NCI-H1417 (cell line): ENCODE measurements at places on chromosomes 2 and 18.

DNA sequence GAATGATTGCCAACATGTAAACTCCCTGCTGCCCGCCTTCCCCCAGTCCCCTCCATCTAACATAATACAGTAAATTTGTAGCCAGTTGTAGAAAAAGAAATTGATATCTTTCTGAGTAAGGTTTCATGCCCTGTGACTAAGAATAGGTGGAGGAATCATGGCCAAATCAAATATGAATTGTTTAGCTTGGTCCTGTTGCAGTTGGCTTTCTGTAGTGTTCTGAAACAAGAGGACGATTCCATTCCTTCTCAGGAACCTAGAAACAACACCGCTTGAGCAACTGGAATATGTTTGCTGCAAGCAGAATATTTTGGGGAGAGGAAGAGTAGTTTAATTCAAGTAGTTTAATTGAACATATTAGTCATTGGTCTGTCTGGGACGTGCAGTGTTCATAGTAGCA is 7.0 kb upstream of the DRC1 start:
- DNase-seq, result no peak

DNA sequence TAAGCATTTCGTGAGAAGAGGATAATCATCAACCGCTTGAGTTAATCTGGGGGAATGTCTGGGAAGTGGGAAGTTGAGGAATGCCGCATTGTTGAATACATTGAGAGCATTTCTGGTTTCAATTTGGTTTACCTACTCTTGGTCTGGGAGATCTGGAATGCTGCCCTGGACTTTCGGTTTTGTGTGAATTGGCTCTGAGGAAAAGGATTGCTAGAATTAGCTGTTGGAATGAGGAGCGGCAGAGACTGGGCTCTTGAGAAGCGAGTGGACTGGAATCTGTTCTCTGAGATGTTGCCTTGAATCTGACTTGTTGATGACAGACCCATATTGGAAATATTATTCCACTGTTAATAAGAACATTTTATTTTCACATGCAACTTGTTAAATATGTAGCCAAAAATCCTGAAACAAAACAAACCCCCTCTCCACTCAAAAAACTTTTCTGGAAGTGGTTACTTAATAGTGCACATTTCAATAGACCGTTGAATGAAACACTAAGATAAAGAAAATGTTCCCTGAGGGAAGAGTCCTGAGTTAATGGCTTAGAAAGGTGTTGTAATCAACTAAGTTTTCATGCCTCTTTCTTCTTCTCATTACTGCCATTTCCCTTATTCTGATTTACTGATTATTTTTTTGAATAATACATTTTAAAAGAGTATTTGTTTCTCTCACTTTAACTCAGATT is 50.8 kb downstream of the PTPRM start:
- DNase-seq, result no peak

DNA sequence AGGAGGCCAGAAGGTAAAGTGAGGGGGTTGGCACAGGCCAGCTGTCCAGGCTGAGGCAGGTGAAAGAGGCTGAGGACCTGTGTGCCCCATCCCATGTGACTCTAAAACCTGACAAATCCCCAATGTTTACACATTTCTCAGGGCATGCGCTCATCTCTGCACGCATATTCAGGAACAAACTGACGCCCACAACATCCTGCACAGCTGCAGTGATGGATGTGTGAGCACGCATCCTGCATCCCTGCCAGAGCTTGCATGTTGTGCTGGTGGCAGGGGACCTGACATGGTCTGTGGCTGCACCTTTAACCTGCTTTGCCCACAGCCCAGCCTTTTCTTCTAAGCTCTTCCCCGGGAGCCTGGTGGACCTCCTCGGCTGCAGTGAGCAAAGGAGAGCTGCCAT is 83.1 kb downstream of the FBXO15 start:
- DNase-seq, result peak; percentile 75

- no peak for DNase-seq
These were observed 235.4 kb downstream of the TXNL1 start for GRCh38 chr18:56402872-56403516.

GRCh38 chr2:17962876-17963275 is 84.4 kb downstream of the KCNS3 start:
- DNase-seq, result no peak

- DNase-seq, result no peak
These were observed 64.6 kb upstream of the CDCA7 start for GRCh38 chr2:173290046-173290445.

- no peak for DNase-seq
These were observed 3.9 kb upstream of the GPR75 start for GRCh38 chr2:53863538-53864227.

GRCh38 chr2:52345082-52345481 is 1313.2 kb upstream of the NRXN1 start:
- DNase-seq, result no peak

GRCh38 chr2:96315400-96316071 is 9.6 kb upstream of the ITPRIPL1 start:
- no peak for DNase-seq

GRCh38 chr2:28558918-28559317 is 63.1 kb downstream of the PLB1 start:
- no peak for DNase-seq

GRCh38 chr2:69171116-69171896 is 158.3 kb downstream of the ANTXR1 start:
- DNase-seq, result no peak
